ENCODE measurements at places on chromosomes 11 and 22. TPM values are rescaled to one million over a fixed set of nuclear protein-coding genes. Genes with fewer than 3 reads are reported as not detected.

- H3K4me3 ChIP-seq = no peak overlapping the region
- H3K27me3 ChIP-seq = no peaks in the 10 kb centered on the region
- H3K4me1 ChIP-seq = no peaks in the 10 kb centered on the region
- no peaks in the 10 kb centered on the region for H3K36me3 ChIP-seq
Measured at GRCh38 chr11:60377401-60378136, 763 bp upstream of the MS4A7 start.

- DNase-seq = peak; percentile 39
- no peaks in the 10 kb centered on the region for H3K36me3 ChIP-seq
- no peaks in the 10 kb centered on the region for H3K27me3 ChIP-seq
- H3K4me3 ChIP-seq = no peak overlapping the region
Measured at GRCh38 chr11:25423436-25424199, 908.3 kb upstream of the ANO3 start.

DNA sequence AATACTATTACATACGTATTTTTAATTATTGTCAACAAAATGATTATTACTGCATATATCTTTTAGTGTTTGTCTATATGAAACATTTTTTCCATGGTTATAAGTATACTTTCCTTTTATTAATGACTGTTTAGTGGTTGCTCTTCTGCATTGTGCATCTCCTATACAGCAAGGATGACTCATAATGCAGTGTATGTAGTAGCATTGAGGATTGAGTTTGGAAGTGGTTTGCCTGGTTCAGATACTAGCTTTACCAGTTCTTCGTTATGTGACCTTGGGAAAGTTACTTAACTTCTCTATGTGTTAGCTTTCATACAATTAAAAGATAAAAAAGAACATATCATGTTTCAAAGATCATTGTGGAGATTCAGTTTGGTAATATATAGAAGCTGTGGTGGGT is 44.1 kb downstream of the CHORDC1 start:
- no peak overlapping the region for H3K4me3 ChIP-seq
- DNase-seq = no peak
- H3K4me1 ChIP-seq = no peaks in the 10 kb centered on the region
- H3K27me3 ChIP-seq = no peaks in the 10 kb centered on the region

- H3K4me3 ChIP-seq = no peak overlapping the region
- DNase-seq = no peak
- H3K27me3 ChIP-seq = no peaks in the 10 kb centered on the region
- no peak overlapping the region for H3K27ac ChIP-seq
- H3K36me3 ChIP-seq = no peaks in the 10 kb centered on the region
Measured at GRCh38 chr11:66743271-66743968, 14.4 kb upstream of the SPTBN2 start.

GRCh38 chr11:16859651-16860050 is 121.2 kb downstream of the C11orf58 start:
- DNase-seq = no peak
- H3K36me3 ChIP-seq = no peaks in the 10 kb centered on the region
- H3K27me3 ChIP-seq = peaks cover 2% of the 10 kb centered on the region
- H3K4me3 ChIP-seq = no peak overlapping the region

- DNase-seq = no peak
- peaks cover 32% of the 10 kb centered on the region for H3K36me3 ChIP-seq
- no peaks in the 10 kb centered on the region for H3K4me1 ChIP-seq
- H3K27ac ChIP-seq = no peak overlapping the region
Measured at GRCh38 chr22:31621507-31622124, 40.4 kb downstream of the PISD start.

DNA sequence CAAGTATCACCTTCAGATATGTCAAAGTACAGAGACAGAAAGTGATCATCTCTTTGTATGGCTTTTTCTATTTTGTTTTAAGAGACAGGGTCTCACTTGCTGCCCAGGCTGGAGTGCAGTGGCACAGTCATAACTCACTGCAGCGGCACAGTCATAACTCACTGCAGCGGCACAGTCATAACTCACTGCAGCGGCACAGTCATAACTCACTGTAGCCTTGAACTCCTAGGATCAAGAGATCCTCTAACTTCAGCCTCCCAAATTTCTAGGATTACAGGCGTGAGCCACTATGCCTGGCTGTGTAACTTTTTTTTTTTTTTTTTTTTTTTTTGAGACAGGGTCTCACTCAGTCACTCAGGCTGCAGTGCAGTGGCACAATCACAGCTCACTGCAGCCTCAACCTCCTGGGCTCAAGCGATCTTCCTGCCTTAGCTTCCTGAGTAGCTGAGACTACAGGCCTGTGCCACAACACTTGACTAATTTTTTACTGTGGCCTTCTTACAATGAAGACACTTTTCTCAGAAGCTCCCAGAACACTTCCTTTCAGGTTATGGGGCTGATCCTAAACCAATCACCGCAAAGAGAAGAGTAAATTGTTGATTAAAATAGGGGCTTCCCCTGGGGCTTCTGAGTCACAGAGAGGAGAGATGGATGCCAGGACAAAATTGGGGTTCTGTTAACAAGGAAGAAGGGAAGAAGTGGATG is 9.0 kb upstream of the HIKESHI start:
- H3K4me3 ChIP-seq = no peak overlapping the region
- H3K27ac ChIP-seq = no peak overlapping the region
- DNase-seq = no peak
- no peaks in the 10 kb centered on the region for H3K27me3 ChIP-seq
- H3K36me3 ChIP-seq = no peaks in the 10 kb centered on the region

- no peak overlapping the region for H3K27ac ChIP-seq
- no peak overlapping the region for H3K4me3 ChIP-seq
- H3K27me3 ChIP-seq = peaks cover 5% of the 10 kb centered on the region
- DNase-seq = no peak
- H3K36me3 ChIP-seq = no peaks in the 10 kb centered on the region
Measured at GRCh38 chr22:30596886-30597285, 5.2 kb upstream of the PES1 start.

GRCh38 chr11:69403556-69404215 is 77.8 kb upstream of the LINC01488 start:
- H3K4me1 ChIP-seq = peaks cover 11% of the 10 kb centered on the region
- peak overlapping the region; percentile 27 for H3K27ac ChIP-seq
- H3K4me3 ChIP-seq = no peak overlapping the region
- H3K36me3 ChIP-seq = no peaks in the 10 kb centered on the region
- no peaks in the 10 kb centered on the region for H3K27me3 ChIP-seq

GRCh38 chr22:22480940-22481339 is 27.6 kb downstream of the ZNF280B start:
- H3K4me1 ChIP-seq = no peaks in the 10 kb centered on the region
- no peaks in the 10 kb centered on the region for H3K36me3 ChIP-seq
- H3K4me3 ChIP-seq = no peak overlapping the region
- H3K27me3 ChIP-seq = no peaks in the 10 kb centered on the region
- DNase-seq = no peak
- H3K27ac ChIP-seq = no peak overlapping the region

GRCh38 chr11:45500451-45500850 is 165.0 kb downstream of the CHST1 start:
- H3K4me1 ChIP-seq = no peaks in the 10 kb centered on the region
- no peaks in the 10 kb centered on the region for H3K36me3 ChIP-seq
- no peaks in the 10 kb centered on the region for H3K27me3 ChIP-seq
- H3K27ac ChIP-seq = no peak overlapping the region

GRCh38 chr11:74877132-74877531 is 71.8 kb downstream of the XRRA1 start:
- H3K4me1 ChIP-seq = no peaks in the 10 kb centered on the region
- H3K36me3 ChIP-seq = peaks cover 2% of the 10 kb centered on the region
- no peak overlapping the region for H3K4me3 ChIP-seq
- H3K27ac ChIP-seq = no peak overlapping the region

DNA sequence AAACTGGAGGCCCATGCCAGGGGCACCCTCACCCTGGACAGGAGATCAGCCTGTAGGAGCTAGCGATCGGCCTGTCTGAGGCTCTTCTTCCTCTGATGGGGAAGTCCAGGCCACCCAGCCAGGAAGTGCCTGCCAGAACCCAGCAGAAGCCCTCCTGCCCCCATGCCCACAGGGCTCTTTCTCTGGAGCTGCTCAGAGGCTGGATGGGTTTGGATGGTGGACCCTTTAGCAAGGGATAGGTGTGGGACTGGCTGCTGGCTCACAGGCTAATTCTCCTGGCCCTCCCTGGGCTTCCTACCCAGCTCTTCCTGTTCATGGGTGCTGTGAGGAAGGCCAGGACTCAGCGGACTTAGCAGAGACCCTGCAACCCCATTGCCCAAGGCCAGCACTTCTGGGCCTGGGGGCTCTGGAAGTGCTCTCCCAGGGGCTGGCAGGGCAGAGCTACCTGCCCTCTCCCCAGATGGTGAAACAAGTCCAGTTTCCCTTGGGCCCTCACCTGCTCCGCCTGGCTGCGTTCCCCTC is 7.6 kb downstream of the FXYD2 start:
- H3K27ac ChIP-seq = no peak overlapping the region
- no peak overlapping the region for H3K4me3 ChIP-seq
- no peaks in the 10 kb centered on the region for H3K27me3 ChIP-seq
- H3K4me1 ChIP-seq = no peaks in the 10 kb centered on the region
- no peak for DNase-seq

The KCNQ1OT1 gene
- total RNA-seq = 1.8 TPM

The ANO9 gene
- total RNA-seq = not detected

The TBX10 gene
- not detected for total RNA-seq

The MRPL23 gene
- 49.8 TPM for total RNA-seq

The RIBC2 gene
- total RNA-seq = not detected

The PATE4 gene
- not detected for total RNA-seq

All from fibroblast of lung (primary cell).